Effector memory CD4-positive, alpha-beta T cell (primary cell): ENCODE measurements at places on chromosomes 4 and X.

- no peaks in the 10 kb centered on the region for H3K27me3 ChIP-seq
- no peak for DNase-seq
- no peaks in the 10 kb centered on the region for H3K36me3 ChIP-seq
- no peaks in the 10 kb centered on the region for H3K4me1 ChIP-seq
Measured at GRCh38 chr4:146567396-146567795, 45.7 kb upstream of the SLC10A7 start.

GRCh38 chr4:132792310-132792709, 356.8 kb upstream of the PCDH10 start:
- H3K4me3 ChIP-seq, result no peak overlapping the region
- DNase-seq, result no peak
- no peaks in the 10 kb centered on the region for H3K36me3 ChIP-seq

GRCh38 chr4:104449537-104449936, 45.2 kb downstream of the CXXC4 start:
- H3K27me3 ChIP-seq, result no peaks in the 10 kb centered on the region
- no peak for DNase-seq
- no peaks in the 10 kb centered on the region for H3K36me3 ChIP-seq

GRCh38 chr4:127055357-127055756, 577.4 kb upstream of the INTU start:
- no peak overlapping the region for H3K4me3 ChIP-seq
- DNase-seq, result no peak
- H3K4me1 ChIP-seq, result no peaks in the 10 kb centered on the region
- no peaks in the 10 kb centered on the region for H3K36me3 ChIP-seq
- H3K27ac ChIP-seq, result no peak overlapping the region

- DNase-seq, result no peak
- H3K27ac ChIP-seq, result no peak overlapping the region
- no peaks in the 10 kb centered on the region for H3K36me3 ChIP-seq
- H3K27me3 ChIP-seq, result no peaks in the 10 kb centered on the region
- H3K4me3 ChIP-seq, result no peak overlapping the region
Measured at GRCh38 chrX:129599499-129599898, 55.3 kb downstream of the APLN start.

GRCh38 chr4:121696170-121696580, 605 bp downstream of the ANXA5 start:
- DNase-seq, result peak; percentile 27
- no peaks in the 10 kb centered on the region for H3K36me3 ChIP-seq
- no peaks in the 10 kb centered on the region for H3K4me1 ChIP-seq

DNA sequence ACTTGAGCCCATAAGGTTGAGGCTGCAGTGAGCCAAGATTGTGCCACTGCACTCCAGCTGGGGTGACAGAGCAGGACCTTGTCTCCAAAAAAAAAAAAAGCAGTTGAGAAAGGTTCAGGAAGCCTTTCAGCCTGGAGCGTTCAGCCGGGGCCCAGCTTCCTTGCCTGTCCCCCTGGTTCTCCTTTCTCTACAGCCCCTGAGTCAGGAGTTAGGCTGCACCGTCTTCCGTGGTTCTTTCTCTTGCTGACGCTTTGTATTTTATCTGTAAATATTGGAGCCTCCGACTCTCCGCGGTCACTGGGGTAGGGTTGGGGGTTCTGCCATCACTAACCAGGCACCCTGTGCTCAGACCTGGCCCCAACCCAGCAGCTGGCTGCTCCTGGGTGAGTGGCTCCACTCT, 13.8 kb upstream of the UVSSA start:
- H3K27me3 ChIP-seq, result no peaks in the 10 kb centered on the region
- peaks cover 42% of the 10 kb centered on the region for H3K36me3 ChIP-seq
- no peak for DNase-seq
- H3K27ac ChIP-seq, result no peak overlapping the region

DNA sequence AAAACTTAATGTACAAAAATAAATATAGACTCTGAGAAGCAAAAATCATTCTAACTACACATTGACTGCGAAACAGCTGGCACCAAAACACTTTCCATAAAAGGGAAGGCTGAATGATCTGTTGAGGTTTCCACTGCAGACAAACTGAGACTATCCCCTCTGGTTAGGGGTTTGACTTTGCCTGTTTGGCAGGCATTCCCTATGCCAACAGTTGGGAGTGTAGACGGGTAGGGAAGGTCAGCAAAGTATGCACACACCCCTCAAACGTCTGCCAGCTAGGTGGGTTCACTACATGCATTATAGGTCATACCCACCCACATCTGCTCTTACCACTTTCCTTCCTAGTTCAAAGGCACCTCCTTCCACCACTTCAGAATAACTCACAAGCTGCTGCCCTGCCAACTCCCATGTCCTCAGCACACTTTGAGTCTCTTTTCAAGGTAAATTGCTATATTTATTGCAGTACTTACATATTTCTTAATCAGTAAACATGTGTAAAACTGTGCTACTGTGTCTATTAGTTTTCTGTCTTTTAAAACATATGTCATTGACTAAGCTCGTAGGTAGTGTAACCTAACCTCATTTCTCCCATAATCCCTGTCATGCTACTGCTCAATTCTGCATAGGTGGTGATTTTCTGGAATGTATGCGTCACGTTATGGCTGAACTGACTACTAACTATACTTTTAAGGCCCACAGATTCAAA, 12.4 kb downstream of the CTSO start:
- no peaks in the 10 kb centered on the region for H3K27me3 ChIP-seq
- no peak overlapping the region for H3K27ac ChIP-seq
- peaks cover 7% of the 10 kb centered on the region for H3K36me3 ChIP-seq
- H3K4me1 ChIP-seq, result no peaks in the 10 kb centered on the region
- no peak for DNase-seq

DNA sequence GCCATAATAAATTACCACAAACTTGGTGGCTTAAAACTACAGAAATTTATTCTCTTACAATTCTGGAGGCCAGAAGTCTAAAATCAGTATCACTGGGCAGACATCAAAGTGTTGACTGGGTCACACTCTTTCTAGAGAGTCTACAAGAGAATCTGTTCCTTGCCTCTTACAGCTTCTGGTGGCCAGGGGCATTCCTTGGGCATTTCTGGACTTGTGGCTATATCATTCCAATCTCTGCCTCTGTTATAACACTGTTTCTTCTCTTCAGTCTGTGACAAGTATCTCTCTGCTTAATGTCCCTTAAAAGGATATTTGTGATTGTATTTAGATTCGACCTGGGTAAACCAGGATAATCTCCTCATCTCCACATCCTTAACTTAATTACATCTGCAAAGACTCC, 207.3 kb upstream of the DCAF8L1 start:
- H3K36me3 ChIP-seq, result no peaks in the 10 kb centered on the region
- DNase-seq, result no peak

GRCh38 chr4:90060039-90060438, 67.2 kb upstream of the CCSER1 start:
- H3K27ac ChIP-seq, result no peak overlapping the region
- no peaks in the 10 kb centered on the region for H3K36me3 ChIP-seq
- DNase-seq, result no peak
- H3K4me1 ChIP-seq, result no peaks in the 10 kb centered on the region
- no peaks in the 10 kb centered on the region for H3K27me3 ChIP-seq

DNA sequence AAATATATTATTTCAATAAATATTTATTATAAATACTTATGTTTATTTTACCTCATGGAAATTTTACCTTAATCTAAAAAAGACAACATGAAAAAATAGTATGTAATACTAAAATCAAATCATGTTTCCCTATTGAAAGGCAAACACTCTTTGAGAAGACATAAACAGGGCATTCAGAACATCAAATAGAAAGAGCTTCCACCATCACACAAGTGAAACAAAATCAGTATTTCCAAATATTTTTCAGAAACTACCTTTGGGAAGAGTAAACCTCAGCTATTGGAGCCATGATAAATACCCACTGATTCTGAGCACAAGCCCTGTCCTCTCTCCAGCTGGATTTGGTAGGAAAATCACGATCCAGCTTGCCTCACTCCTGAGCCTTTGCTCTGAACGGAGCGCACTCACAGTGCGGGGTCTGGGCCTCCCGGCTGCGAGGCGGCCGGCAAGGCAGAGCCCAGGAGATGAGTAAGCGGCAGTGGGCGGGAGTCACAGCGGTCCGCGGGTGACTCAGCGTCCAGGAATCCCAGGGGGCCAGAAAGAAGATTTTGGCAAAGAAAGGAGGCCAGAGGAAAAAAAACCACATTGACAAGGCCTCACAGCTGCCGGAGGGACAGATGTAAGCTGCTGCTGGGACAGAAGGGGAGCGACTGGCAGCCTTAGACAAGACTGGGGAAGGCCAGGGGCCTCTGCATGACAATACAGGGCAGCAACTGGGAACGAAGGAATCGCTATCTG, 14.7 kb upstream of the ANXA5 start:
- peaks cover 4% of the 10 kb centered on the region for H3K27me3 ChIP-seq
- no peaks in the 10 kb centered on the region for H3K36me3 ChIP-seq
- H3K27ac ChIP-seq, result no peak overlapping the region
- H3K4me3 ChIP-seq, result no peak overlapping the region
- DNase-seq, result no peak

DNA sequence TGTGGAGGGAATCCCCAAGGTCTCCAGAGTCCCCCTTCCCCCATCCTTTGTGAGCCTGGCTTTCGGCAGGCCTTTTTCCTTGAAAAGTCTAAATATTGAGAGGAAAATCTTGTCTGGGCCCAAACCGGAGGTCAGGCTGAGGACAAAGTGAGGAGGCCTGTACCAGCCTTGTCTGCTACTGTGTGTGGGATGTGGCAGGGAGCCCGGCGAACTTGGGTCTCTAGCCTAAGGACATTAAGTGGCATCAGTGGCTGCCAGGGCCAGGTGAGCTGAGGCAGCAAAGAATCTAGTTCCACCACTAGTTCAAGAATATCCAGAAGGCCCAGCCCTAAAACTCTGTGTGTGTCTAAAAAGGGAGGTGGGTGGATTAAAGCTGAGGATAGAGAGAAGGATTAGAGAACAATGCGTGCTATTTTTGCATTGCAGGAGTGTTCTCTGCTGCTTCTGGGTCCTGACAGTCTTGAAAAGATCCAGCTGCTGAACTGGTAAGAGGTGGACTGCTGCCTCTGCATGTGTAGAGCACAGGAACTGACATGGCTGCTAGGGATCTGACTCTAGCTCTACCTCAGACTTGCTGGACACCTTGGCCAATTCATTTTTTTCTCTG, 1.2 kb upstream of the AMER1 start:
- H3K27ac ChIP-seq, result peak overlapping the region; percentile 82
- H3K4me3 ChIP-seq, result peak overlapping the region; percentile 72
- no peaks in the 10 kb centered on the region for H3K27me3 ChIP-seq
- no peak for DNase-seq

DNA sequence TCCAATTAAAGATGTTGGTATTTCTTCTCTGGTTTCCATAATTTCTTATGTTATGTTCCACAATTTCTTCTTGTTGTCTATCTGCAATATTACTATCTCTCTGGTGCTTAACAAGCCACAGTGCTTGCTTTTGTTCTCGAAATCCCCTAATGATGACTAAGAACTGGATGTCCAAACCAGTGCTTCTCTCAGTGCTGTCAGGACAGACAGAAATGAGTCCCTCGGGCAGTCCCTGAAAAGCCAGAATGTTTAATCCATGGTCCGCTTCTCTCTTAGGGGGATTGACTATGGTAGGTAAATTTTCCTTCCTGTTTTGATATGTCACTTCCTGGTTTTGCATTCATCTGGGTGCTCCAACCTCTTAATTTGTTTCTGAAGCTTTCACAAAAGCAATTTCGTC, 321.6 kb upstream of the PCDH10 start:
- no peak overlapping the region for H3K4me3 ChIP-seq
- H3K36me3 ChIP-seq, result no peaks in the 10 kb centered on the region
- no peaks in the 10 kb centered on the region for H3K4me1 ChIP-seq
- no peak for DNase-seq
- no peaks in the 10 kb centered on the region for H3K27me3 ChIP-seq

DNA sequence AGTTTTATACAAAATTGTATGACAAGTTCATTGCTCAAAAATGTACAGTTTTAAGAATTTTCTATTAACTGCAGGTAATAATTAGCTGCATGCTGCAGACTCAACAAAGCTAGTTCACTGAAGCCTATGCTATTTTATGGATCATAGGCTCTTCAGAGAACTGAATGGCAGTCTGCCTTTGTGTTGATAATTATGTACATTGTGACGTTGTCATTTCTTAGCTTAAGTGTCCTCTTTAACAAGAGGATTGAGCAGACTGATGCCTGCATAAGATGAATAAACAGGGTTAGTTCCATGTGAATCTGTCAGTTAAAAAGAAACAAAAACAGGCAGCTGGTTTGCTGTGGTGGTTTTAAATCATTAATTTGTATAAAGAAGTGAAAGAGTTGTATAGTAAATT, 131.0 kb downstream of the TET2 start:
- H3K4me1 ChIP-seq, result no peaks in the 10 kb centered on the region
- H3K27me3 ChIP-seq, result no peaks in the 10 kb centered on the region

DNA sequence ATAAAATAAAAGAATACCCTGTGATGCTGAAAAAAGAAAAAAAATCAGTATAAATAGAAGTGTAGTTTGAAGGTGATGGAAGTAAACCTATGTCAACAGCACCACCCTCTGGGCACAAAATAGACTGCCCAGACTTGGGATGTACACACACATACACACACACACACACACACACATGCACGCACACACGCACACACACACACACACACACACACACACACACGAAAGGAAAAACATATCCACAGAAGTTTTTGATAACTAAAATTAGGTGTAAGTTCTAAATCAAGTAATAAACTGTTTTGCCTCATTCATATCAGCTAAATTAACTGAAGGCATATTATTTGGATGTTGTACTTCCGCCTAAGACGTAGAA, 40.5 kb downstream of the ANXA5 start:
- no peaks in the 10 kb centered on the region for H3K36me3 ChIP-seq
- H3K27me3 ChIP-seq, result no peaks in the 10 kb centered on the region
- H3K4me3 ChIP-seq, result no peak overlapping the region
- no peaks in the 10 kb centered on the region for H3K4me1 ChIP-seq
- no peak overlapping the region for H3K27ac ChIP-seq

DNA sequence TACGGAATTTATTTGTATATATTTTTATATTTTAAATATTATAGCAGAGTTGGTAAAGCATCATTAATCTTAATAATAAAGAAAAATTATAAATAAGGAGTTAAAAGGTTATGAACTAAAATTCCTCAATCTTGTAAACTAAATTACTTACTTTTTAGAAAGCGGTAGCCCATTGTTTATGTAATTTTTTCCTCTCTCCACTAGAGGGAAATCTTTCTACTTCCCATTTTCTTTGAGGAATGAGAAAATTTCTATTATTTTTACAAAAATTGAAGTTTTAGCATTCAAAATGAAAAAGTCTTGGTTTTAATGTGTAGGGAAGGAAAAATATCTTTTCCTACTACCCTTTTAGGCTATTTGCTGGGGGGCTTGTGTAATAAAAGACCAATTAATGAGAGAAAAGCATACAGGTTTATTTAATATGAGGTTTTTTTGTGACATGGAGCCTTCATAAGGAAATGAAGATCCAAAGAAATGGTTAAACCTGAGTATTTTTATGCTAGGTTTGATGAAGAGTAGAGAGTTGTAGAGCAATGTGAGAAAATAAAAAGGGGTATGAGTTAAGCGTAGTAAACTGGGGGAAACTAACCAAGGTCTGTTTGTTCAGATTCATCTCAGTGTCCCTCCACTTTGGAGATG, 68.7 kb upstream of the ADAD1 start:
- no peaks in the 10 kb centered on the region for H3K27me3 ChIP-seq
- H3K27ac ChIP-seq, result no peak overlapping the region
- H3K4me3 ChIP-seq, result no peak overlapping the region
- no peaks in the 10 kb centered on the region for H3K4me1 ChIP-seq
- H3K36me3 ChIP-seq, result peaks cover 23% of the 10 kb centered on the region
